SW 1271 (cell line): ENCODE measurements at places on chromosomes 4 and X.

DNA sequence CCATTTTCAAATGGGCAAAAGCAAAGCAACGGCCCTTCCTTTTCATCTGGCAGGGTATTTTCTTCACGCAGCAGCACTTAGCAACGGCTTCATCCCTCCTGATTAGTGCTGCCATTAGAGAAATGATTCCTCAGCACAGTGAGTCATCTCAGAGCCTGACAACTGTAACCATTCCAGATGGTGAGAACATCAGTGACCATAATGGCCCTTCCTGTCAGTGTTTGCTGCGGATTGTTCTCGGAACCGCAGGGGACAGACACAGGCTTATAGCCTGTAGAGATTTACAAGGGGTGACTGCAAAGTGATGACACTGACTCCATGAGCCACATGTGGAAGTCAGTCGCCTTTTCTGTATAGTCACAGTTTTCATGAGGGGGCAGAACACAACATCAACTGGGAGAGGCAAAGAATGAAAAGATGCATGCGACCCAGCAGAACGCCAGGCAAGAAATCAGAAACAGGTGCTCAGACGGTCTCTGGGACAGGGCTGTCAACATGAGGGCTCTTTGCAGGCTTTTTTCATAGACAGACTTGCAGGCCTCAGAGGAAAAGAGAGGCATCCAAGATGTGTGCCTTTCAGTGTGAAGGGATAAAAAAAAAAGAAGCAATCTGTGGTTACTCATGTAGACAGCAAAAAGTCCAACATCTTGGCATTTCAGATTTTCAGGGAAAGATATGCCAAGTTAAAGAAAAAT lies 69.9 kb upstream of the FBXW7 start:
- DNase-seq: no peak

DNA sequence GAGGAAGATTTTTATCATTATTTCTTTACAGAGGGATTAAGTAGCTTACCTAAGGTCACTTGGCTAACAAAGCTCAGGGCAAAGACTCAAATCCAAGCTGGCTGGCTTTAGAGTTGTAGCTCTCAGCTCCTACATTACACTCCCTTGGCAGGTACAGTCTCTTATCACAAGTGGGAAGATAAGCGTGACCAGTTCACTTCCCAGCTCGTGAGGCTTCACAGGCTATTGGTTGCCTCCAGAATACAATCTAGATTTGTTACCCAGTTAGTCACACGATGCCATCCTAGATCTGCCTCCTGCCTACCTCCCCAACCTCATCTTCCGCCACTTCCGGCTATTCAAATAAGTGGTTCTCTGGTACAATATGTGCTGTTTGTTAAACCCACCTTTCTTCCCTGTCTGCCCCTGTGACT lies 3.7 kb downstream of the MMRN1 start:
- DNase-seq: no peak

DNA sequence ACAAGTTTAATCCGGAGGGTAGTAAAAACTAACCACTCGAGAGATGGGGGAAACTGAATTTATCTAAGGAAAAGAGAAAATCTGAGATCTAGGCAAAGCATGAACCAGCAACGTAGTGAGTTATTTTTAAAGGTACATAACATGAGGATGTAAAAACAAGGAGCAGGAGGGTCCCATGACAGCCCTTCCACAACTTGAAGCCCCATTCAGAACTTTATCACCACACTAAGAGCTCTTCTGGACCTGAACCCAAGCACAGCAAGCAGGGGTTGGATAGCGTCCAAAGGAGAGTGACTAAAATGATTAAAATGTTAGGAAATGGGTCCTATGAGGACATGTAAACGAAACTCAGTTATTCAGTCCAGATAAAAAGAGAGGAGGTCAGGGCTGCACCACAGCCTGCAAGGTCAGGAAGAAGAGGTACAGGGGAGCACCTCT lies 16.2 kb downstream of the SH3RF1 start:
- no peak for DNase-seq

DNA sequence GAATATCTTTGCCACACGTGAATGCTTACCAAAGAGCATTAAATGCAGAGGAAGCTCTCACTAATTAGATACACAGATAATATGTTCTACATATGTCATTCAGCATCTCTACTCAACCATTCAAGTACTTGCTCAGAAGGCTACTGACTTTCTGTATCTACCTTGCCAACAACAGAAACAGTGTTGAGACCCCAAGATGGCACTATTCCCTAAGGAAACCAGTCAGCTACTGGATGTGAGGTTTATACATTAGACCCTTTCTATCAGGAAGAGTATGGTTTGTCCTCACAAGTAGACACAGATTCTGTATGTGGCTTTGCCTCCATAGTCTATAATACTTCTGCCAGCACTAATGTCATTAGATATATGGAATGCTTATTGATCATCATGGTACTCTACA lies 443.9 kb upstream of the INTU start:
- DNase-seq: no peak

GRCh38 chr4:125948021-125948420 lies 633.3 kb downstream of the FAT4 start:
- DNase-seq: no peak

DNA sequence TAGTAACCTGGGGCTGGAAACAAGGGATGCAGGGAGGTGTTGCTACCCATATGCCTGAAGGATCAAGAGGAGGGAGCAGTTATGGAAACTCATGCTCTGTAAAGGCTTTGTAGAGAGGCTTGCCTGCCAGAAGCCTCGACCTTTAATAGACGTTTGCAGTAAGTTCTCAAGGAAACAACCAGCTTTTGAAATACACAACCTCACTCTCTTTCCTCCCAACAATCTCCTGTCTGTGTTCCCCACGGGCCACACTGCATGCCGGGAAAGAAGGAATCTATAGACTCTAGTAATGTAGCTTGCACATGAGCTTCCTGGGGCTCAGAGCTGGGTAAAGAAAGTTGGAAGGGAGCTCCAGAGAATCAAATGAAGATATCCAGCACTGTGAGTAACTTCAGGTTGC lies 101.6 kb upstream of the PACRGL start:
- DNase-seq: no peak

- DNase-seq: no peak
These were observed 5.1 kb upstream of the ASB9 start for GRCh38 chrX:15274946-15275345.

GRCh38 chr4:183755596-183755995 lies 96.5 kb downstream of the TRAPPC11 start:
- no peak for DNase-seq
